ENCODE measurements at places on chromosomes 4 and X.

- no peak for DNase-seq
Observed at GRCh38 chr4:128950796-128951195, 141.3 kb downstream of the JADE1 start.

DNA sequence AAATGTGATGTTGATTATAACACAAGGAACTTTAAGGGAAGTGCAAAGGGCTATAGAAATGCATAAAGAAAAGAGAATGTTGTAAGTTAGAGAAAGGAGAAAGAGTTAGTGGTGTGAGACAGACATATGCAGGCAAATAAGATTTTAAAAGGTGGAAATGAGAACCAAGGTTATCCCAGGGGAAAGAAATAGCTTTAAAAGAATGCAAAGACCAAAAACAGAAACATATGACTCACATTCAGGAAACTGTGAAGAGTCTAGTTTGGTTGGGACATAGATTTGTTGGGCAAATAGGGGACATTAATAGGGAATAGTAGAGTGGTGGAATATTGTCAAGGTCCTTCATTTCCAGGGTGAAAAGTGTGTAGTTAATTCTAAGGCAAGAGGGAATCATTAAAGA, 52.4 kb downstream of the MAPK10 start:
- DNase-seq: no peak

- DNase-seq: no peak
Observed at GRCh38 chr4:117135634-117136354, 50.4 kb upstream of the TRAM1L1 start.

GRCh38 chr4:94011190-94011589, 182.6 kb downstream of the ATOH1 start:
- DNase-seq: no peak

- no peak for DNase-seq
Observed at GRCh38 chr4:96170198-96170597, 330.3 kb downstream of the PDHA2 start.

DNA sequence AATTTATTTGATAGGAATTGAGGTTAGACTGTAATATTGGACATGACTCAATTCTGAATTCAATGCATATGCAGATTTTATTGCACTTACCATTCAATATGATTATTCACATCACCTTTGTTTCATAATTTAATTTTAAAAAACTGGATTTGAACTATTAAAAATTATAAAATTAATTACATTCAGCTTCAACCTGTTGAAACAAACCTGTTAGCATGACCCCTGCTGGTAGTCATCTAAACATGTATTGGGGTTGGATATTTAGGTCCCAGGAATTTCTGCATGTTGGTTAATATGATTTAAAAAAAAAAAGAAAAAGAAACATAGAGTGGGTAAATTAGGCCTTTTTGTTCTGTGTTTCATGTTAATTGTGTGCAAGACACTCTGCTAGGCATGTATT, 85.9 kb downstream of the ARSJ start:
- no peak for DNase-seq

GRCh38 chr4:86961116-86961515, 26.3 kb downstream of the AFF1 start:
- no peak for DNase-seq

- DNase-seq: no peak
Observed at GRCh38 chr4:85866508-85866907, 391.6 kb downstream of the ARHGAP24 start.

DNA sequence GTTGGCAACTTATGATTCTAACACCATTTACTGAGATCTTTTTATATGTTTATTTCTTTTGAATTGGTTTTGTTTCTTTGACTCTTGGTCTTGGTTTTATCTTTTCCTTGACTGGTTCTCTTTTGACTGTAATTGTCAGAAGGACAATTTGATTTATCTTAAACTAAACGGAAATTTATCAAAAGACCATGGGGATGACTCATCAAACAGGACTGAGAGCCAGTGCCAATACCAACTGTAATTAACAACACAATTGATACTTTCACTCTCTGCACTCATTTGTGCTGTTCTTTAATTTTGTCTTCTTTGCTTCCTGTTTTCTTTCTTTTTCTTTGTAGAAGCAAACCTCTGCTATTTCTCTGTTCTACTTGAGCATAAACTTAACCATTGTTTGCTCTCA, 776.8 kb downstream of the CCSER1 start:
- no peak for DNase-seq

DNA sequence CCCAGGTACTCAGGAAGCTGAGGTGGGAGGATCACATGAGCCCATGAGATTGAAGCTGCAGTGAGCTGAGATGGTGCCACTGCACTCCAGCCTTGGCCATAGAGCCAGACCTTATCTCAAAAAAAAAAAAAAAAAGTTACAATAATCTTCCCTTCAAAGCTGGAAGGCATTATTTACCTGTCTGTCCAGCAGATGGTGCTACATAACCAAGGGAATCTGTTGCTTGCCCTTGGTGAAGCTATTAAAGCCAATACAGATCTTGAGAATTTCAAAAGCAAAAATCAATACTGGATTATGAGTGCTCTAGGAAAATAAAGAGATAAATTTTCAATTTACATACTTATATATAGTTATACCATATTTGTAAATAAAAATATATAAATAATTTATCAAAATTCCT, 25.9 kb downstream of the PKD2 start:
- DNase-seq: no peak

DNA sequence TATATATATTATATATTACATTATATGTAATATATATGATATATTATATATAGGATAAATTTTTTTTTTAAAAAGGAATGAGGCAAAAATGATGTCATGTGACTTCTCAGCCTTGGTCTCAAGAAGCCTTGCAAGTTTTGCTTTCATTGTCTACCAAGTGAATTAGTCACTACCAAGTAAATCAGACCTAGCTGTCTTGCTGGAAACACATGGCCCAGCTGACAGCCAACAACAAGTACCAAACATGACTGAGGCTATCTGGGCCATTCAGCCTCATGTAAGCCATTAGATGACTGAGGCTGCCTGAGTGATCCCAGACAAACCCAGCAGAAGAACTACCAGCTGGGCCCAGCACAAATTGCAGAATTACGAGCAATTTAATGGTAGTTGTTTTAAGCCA, 44.9 kb downstream of the HAND2 start:
- DNase-seq: no peak

GRCh38 chr4:39976945-39977488, 694 bp downstream of the PDS5A start:
- DNase-seq: peak; percentile 37

DNA sequence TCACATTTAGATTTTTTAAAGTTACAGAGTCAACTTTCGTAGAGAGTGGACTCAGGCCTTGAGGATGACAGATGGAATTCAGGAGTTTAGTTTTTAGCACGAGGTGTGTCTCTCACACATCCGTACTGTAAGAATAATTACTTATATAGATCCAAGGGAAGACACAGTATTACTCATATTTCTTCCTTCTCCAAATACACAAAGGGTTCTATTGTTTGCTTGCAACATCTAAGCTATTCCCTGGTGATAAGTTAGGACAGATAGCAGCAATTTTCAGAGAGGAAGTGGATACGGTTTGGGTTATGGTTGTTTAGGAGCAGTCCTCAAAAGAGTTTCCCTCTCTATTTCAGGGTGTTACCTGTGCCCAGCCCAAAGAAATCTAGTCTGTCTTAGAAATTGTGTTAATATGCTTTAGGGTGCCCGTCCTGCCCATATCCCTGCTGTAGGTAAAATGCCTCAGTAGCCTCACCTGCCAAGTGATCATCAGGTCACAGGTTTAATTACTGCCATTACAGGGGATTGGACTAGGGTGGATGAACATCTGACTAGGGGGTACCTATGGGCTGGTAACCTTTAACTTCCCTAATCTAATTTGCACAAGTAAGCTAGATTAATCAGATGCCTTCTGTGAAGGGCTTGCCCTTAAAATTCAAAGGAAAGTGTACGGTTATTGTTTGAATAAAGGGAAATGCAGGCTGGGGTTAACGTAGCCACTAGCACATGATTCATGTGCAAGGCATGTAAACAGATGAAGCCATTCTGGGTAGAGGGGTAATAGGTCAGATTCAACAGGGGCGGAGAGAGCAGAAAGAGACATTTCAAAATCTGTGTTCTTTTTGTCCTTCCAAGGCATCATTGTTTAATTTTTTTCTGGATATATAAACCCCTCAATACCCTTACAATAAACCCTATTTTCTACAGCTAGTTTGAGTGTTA, 8.7 kb upstream of the PPP3CA start:
- DNase-seq: no peak

- DNase-seq: no peak
Observed at GRCh38 chrX:137667776-137668175, 101.8 kb downstream of the ZIC3 start.

GRCh38 chr4:18749391-18749790, 727.8 kb upstream of the LCORL start:
- DNase-seq: no peak

DNA sequence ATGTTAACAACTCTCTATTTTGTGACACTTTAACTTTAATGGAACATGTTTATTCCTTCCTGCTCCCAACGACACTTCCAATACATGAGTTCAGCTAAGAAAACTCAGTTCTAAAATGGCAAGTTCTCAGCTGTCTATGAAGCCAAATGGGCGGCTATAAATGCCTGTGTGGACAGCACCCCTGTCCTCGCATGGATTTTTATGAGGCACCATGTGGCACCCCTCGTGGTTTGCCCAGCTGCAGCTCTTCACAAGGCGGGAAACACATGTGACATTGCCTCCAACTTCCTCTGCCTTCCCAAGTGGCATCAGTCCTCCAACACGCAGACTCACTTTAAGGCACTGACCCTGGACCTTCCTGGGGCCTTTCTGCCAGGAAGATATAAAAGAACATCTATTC, 48.0 kb downstream of the SH3RF1 start:
- DNase-seq: no peak

DNA sequence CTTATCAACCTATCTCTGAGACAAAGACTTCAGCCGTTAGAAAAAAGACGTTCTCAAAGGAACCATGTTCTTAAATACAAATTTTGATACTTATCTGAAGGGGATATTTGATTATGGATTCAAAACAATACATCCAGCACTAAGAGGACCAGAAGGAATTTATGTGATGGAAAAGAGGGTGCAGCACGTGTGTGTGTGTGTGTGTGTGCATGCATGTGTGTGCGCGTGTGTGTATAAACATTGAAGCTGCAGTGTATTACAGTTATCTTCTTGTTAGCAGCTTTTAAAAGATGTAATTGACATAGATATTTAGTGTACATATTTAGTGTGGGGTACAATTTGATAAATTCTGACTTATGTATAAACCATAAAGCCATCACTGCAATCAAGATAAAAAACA, 44.9 kb downstream of the ANK2 start:
- no peak for DNase-seq

GRCh38 chrX:146994163-146994562, 179.6 kb upstream of the CXorf51A start:
- DNase-seq: no peak

DNA sequence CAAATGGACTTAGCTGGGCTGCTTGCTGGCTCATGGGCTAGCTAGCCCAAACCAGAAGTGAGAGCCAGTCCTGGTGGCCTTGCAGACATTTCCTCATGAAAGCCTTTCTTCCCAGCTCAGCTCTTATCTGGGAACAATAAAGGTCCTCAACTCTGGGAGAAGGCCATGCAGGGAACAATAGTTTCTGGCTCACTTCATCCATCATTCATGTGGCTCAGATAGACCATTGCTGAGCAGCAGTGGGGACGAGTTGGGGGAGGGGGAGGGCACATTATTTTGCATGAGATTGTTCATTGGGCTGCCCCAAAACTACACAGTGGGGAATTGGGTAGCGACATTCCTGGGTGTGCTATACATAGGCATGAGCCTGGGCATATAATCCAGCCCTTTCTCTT, 47.6 kb downstream of the NHSL2 start:
- no peak for DNase-seq

- DNase-seq: no peak
Observed at GRCh38 chr4:37666625-37667071, 19.5 kb downstream of the RELL1 start.

DNA sequence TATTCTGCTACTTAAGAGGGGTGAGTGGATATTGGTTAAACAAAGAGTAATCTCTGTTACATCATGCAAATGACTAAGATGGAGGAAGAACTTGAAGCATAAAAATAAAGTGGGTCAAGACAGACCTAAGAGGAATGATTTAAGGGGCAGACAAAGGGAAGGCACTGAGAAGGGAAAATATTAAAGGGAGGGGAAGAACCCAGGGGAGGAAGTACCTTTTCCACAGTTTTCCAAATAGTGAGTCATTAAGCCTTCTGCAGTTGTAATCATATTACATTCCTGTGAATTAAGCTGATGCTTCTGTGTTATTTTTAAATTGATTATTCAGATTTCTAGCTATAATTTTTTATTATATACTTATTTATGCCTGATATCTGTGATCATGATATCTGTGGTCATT, 253.3 kb downstream of the CENPC start:
- DNase-seq: no peak

DNA sequence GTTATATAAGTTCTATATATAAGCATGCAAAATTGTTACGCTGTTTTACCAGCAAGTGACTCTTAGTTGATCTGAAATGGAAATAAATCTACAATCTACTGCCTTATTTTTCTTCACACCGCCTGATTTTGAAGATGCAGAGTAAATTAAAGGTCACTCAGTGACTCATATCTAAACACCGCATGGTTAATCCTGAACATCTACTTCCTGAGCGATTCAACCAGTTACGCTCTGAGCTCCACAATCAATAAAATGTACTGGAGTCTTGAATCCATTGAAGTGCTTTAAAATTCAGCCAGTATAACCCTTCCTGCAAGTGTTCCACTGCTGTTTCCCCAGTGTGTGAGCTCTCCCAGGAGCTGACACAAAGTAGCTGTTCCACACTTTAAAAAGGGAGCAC, 192.8 kb downstream of the SLC7A11 start:
- DNase-seq: no peak

DNA sequence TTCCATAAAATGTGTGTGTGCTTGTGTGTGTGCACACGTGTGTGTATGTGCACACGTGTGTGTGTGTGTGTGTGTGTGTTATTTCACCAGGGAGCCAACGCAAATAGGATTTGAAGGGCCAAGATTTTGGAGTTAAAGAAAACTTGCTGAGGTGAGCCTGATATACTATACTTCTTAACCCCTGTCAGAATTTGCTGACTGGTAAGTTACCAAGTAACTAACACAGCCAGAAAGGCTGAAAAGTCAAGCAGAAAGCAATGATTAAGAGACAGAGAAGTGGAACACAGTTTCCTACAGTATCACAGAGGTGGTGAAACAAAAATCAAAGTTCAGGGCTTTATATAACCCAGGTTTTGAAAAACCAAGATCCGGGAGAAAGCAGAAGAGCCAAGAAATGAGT, 47.6 kb downstream of the GABRA3 start:
- DNase-seq: no peak

- DNase-seq: no peak
Observed at GRCh38 chrX:65587616-65588526, 53.3 kb upstream of the LAS1L start.

- DNase-seq: no peak
Observed at GRCh38 chr4:144547678-144548298, 98.2 kb upstream of the HHIP start.

DNA sequence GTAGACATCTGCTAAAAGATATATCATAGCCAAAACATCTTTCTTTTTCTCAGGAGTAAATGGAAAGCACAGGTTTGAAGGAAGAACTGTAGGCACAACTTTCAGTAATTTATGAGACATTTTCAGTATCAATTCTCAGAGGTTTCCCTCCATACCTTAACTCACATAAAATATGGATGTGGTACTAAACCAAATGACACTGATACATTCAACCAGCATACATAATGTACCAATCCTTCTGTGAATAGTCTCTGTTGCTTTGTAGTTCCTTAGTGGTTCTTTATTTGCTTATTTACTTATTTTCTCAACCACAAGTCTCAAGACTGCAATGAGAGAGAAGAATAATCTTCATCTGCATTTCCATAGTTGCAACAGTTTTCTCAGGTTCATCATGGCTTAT, 96.1 kb downstream of the ARHGAP24 start:
- DNase-seq: no peak
